ENCODE measurements at places on chromosomes 2 and 18.

GRCh38 chr18:40346146-40346545 lies 1608.9 kb upstream of the PIK3C3 start:
- DNase-seq, result no peak

GRCh38 chr2:126463892-126464674 lies 191.9 kb upstream of the GYPC start:
- DNase-seq, result no peak

DNA sequence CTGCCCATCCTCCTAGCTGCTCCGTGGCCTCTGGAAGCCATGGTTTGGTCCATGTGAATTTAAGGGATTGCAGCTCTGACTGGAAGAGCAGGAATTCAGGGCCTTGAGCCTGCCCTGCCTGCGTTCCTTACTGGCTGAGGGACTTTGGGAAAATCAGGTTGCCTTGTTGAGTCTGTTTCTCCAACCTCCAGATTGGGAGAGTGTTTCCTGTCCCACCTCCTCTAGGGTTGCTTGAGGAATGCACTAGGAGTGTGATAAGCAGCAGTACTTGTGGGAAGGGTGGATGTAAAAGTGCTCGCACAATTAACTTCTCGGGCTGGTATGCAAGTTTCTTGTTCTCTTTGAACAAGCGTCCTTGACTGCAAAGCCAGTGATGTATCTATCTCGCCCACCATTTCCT lies 84.4 kb upstream of the YWHAQ start:
- no peak for DNase-seq

GRCh38 chr2:139805441-139805840 lies 1025.3 kb upstream of the NXPH2 start:
- no peak for DNase-seq

- DNase-seq, result no peak
Measured at GRCh38 chr18:6940451-6940850, 177.1 kb downstream of the LAMA1 start.
